ENCODE measurements at places on chromosomes 5 and 9. TPM values are rescaled to one million over a fixed set of nuclear protein-coding genes. Genes with fewer than 3 reads are reported as not detected.
A peak's percentile ranks its signal among the peaks of the same experiment; 100 is the strongest.

Gene MED22
- total RNA-seq = 29.0 TPM

DNA sequence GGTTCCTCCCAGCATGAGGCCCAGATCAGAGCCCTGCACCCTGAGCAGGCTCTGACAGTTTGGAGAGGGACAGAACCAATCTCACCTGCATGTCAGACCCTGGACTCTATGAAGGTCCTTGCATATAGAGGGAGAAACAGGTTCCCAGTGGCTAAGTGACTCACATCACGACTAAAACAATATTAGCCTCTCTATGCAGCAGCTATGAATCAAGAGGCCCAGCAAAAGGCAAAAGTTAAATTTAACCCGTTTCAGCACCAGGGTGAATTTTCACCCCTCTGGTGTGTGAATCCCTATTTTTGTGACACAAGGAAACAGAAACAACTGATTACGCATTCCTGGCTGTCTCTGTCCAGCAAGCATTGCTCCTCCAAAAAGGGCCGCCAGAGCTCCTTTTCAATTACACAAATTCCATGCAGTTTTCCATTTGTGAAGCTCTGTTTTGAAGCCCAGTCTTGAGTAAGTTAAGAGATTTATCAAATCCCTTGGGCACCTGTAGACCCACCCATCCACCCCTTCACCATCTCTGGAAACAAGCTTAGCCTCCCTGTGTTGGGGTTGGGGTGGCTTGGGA lies 136.6 kb downstream of the GABBR2 start:
- H3K27me3 ChIP-seq = peaks cover 16% of the 10 kb centered on the region
- no peak overlapping the region for H3K4me3 ChIP-seq
- peaks cover 14% of the 10 kb centered on the region for H3K4me1 ChIP-seq
- no peak overlapping the region for H3K27ac ChIP-seq
- no peaks in the 10 kb centered on the region for H3K36me3 ChIP-seq

Gene PDE6A
- not detected for total RNA-seq

GRCh38 chr5:153753645-153754432 lies 263.4 kb downstream of the GRIA1 start:
- H3K4me1 ChIP-seq = no peaks in the 10 kb centered on the region
- H3K27ac ChIP-seq = no peak overlapping the region
- H3K27me3 ChIP-seq = no peaks in the 10 kb centered on the region
- no peak for DNase-seq

Gene LCN12
- total RNA-seq = 2.1 TPM

GRCh38 chr5:80026841-80027240 lies 8.3 kb upstream of the THBS4 start:
- H3K4me3 ChIP-seq = no peak overlapping the region
- peaks cover 2% of the 10 kb centered on the region for H3K4me1 ChIP-seq
- no peak overlapping the region for H3K27ac ChIP-seq
- H3K36me3 ChIP-seq = no peaks in the 10 kb centered on the region
- peaks cover 2% of the 10 kb centered on the region for H3K27me3 ChIP-seq

Gene SPACA9
- total RNA-seq = 3.2 TPM

Gene SFXN1
- 491 TPM for total RNA-seq

DNA sequence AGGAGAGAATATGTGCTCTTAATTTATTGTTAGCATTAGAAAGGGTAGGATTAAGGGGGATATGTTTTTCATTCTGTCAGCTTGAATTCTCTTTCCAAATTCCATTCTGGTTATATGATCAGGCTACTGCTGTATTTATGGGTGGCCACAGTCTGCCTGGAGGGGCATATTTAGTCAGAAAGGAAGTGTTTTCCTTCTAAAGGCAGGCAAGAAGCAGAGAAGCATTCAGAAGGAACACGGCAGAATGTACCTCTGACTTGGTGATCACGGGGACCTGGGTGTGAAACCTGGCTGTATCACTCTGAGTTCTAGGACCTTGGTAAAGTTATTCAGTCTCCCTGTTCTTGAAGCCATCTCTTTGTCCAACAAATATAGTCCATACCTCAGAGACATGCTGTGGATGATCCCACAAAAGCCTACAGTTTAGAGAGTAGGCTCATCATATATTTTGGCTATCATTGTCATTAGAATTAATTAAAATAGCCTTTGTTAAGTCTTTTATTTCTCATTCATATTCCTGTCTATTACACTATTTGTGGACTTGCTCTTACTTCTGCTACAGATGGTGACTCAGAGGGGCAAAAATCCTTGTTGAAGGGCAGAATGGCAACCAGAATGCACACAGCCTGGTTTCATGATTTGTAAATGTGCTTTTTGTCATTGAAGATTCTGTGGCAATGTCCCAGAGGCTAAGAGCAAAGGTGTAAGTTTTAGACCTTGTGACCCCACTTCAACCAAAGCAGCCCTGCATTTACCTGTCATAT lies 2.7 kb downstream of the TNC start:
- no peaks in the 10 kb centered on the region for H3K36me3 ChIP-seq
- H3K27me3 ChIP-seq = peaks cover 64% of the 10 kb centered on the region
- no peak overlapping the region for H3K4me3 ChIP-seq
- no peaks in the 10 kb centered on the region for H3K4me1 ChIP-seq

DNA sequence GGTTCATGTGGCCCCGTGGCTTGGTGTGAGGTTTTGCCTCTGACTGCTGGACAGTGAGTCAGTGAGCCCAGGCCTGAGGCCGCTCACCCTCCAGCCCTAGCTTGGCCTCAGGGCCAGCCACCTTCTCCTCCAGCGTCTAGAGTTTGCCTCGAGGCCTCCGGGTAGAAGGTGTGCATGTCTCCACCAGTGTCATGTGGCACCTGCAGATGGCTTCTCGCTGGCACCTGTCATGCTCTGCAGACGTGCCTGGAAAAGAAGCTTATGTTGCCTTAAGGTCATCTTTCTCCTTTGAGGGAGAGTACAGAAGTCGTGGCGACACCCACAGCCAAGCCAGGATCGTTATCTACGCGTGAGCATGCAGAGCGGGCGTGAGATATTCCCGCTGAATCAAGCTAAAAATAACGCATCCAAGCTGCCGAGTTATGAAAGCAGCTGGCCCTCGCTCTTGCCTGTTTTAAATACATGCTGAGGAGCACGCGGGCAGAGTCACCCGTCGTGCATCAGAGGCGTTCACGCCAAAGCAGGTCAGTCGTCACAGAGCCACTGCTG lies 79.7 kb upstream of the FCN2 start:
- no peaks in the 10 kb centered on the region for H3K27me3 ChIP-seq
- H3K27ac ChIP-seq = no peak overlapping the region
- no peaks in the 10 kb centered on the region for H3K4me1 ChIP-seq
- no peak for DNase-seq
- H3K4me3 ChIP-seq = no peak overlapping the region

- H3K27ac ChIP-seq = no peak overlapping the region
- H3K36me3 ChIP-seq = no peaks in the 10 kb centered on the region
- peaks cover 2% of the 10 kb centered on the region for H3K4me1 ChIP-seq
- no peak overlapping the region for H3K4me3 ChIP-seq
- peaks cover 21% of the 10 kb centered on the region for H3K27me3 ChIP-seq
These were observed 2.6 kb downstream of the SLC6A7 start for GRCh38 chr5:150192462-150192861.

GRCh38 chr5:41275813-41276512 lies 62.6 kb upstream of the C6 start:
- no peak for DNase-seq
- no peaks in the 10 kb centered on the region for H3K27me3 ChIP-seq
- no peak overlapping the region for H3K27ac ChIP-seq
- H3K4me3 ChIP-seq = no peak overlapping the region
- no peaks in the 10 kb centered on the region for H3K36me3 ChIP-seq
- no peaks in the 10 kb centered on the region for H3K4me1 ChIP-seq

DNA sequence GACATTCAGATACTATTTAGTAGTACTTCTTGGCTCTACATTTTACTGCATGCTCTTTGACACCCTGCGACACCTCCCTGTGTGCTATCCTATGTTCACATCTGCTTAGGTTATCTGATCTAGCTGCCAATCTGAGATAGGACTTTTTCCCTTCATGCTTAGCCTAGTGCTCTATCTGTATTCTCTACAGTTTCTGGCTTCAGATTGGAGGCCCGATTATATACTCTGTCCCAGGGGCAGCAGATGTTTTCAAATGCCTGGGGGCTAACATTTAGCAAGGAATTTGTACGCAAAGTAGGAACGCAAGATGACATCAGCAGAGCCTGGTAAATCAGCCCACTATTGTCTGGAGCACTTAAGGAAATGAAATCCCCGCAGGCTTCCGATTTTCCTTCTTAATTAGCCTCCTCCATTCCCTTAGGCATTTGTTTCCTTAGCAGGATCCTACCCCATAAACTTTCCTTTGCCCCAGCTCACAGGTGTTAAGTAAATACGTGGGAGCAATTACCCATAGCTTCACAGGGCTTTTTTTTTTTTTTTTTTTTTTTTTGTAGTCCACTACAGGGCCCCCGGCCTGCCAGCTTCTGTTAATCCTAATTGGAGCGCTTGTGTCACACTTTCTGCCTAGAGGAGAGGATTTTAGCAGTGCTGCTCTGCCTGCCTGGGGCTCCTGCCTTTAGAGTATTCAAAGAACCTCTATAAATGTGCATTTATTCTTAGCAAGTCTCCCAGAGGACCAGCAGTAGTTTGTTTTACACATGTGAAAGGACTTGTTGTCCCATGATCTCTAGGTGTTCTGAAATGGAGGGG lies 61.1 kb upstream of the LPAR1 start:
- H3K27ac ChIP-seq = no peak overlapping the region
- H3K36me3 ChIP-seq = no peaks in the 10 kb centered on the region
- no peak overlapping the region for H3K4me3 ChIP-seq

Gene HAPLN1
- not detected for total RNA-seq

Gene MIER3
- 12.2 TPM for total RNA-seq

- peaks cover under 1% of the 10 kb centered on the region for H3K36me3 ChIP-seq
- no peak overlapping the region for H3K27ac ChIP-seq
- no peak for DNase-seq
- no peak overlapping the region for H3K4me3 ChIP-seq
These were observed 202.4 kb downstream of the DAB2IP start for GRCh38 chr9:121853617-121854395.

GRCh38 chr5:156929366-156929948 lies 33.6 kb downstream of the TIMD4 start:
- no peak overlapping the region for H3K4me3 ChIP-seq
- H3K36me3 ChIP-seq = peaks cover 12% of the 10 kb centered on the region
- peak; percentile 30 for DNase-seq
- peak overlapping the region; percentile 75 for H3K27ac ChIP-seq

Gene TPPP
- 0.18 TPM for total RNA-seq

Gene PCDHGA6
- not detected for total RNA-seq

DNA sequence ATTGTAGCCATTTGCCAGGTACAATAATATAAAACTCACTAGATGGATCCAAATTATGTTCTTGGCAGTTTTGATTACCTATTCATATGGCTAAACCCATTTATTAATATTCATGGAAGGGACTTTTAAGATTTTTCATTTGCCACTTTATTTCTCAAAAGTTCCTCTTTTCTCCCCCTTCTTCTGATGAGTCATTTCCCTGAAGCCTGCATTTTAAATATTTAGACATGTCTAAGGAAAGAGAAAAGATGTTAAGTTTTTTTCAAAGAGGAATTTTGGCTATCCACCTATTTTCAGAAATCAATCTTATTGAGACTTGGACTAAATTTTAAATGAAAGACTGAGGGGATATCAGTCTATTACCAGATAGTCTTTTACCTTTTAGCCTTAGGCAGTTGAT lies 1189.4 kb downstream of the EFNA5 start:
- H3K4me1 ChIP-seq = no peaks in the 10 kb centered on the region
- DNase-seq = no peak
- no peak overlapping the region for H3K4me3 ChIP-seq
- no peak overlapping the region for H3K27ac ChIP-seq

DNA sequence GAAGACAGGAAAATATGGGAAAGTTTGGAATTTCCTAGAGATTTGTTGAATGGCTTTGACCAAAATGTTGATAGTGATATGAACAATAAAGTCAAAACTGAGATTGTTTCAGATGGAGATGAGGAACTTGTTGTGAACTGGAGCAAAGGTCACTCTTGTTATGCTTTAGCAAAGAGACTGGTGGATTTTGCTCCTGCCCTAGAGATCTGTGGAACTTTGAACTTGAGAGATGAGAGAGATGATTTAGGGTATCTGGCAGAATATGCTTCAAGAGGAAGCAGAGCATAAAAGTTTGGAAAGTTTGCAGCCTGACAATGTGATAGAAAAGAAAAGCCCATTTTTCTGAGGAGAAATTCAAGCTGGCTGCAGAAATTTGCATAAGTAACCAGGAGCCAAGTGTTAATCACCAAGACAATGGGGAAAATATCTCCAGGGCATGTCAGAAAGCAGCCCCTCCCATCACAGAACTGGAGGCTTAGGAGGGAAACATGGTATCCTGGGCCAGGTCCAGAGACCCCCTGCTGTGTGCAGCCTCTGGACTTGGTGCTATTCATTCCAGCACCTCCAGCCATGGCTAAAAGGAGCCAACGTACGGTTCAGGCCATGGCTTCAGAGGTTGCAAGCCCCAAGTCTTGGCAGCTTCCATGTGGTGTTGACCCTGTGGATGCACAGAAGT lies 114.3 kb upstream of the STARD4 start:
- no peak overlapping the region for H3K4me3 ChIP-seq
- no peak overlapping the region for H3K27ac ChIP-seq
- DNase-seq = no peak
- no peaks in the 10 kb centered on the region for H3K27me3 ChIP-seq
- peaks cover 12% of the 10 kb centered on the region for H3K4me1 ChIP-seq

- H3K27ac ChIP-seq = no peak overlapping the region
- no peak overlapping the region for H3K4me3 ChIP-seq
- no peaks in the 10 kb centered on the region for H3K4me1 ChIP-seq
- DNase-seq = no peak
- H3K36me3 ChIP-seq = no peaks in the 10 kb centered on the region
- no peaks in the 10 kb centered on the region for H3K27me3 ChIP-seq
These were observed 819.4 kb downstream of the NR2F1-AS1 start for GRCh38 chr5:92761585-92761984.

GRCh38 chr5:7815892-7816534 lies 34.9 kb downstream of the CFAP90 start:
- no peak overlapping the region for H3K4me3 ChIP-seq
- H3K27me3 ChIP-seq = peaks cover 29% of the 10 kb centered on the region
- no peaks in the 10 kb centered on the region for H3K36me3 ChIP-seq
- DNase-seq = peak; percentile 76
- H3K27ac ChIP-seq = no peak overlapping the region

Data from activated CD8-positive, alpha-beta T cell treated with anti-CD3 and anti-CD28 coated beads for 36 hours (primary cell).